Right cardiac atrium (tissue), 5 donors: ENCODE measurements at places on chromosomes 12 and 14.

GRCh38 chr14:50846226-50846880 lies 15.4 kb upstream of the NIN start:
- no peak for DNase-seq

GRCh38 chr14:74945852-74946658 lies 9.3 kb downstream of the PGF start:
- peak; percentile 77 for DNase-seq

GRCh38 chr14:64266239-64266638 lies 27.9 kb downstream of the ESR2 start:
- DNase-seq: no peak

GRCh38 chr14:68680541-68681051 lies 112.3 kb downstream of the ZFP36L1 start:
- DNase-seq: no peak

DNA sequence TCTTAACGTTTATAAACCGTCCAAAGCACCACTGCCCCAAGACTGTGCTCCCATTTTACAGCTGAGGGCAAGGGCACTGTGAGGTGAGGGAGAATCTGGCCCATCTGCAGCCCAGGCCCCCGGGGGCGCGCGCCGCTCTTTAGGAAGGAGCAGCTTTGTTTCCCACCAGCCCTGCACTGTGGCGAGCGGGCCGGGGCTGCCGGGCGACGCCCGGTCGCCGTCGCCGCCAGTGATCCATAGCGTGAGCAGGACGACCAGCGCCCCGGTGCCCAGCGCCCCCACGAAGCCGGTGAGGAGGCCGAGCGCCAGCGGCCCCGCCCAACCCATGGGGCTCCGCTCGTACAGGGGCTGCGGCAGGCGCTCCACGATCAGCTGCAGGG lies 34.6 kb downstream of the FIGNL2 start:
- no peak for DNase-seq

DNA sequence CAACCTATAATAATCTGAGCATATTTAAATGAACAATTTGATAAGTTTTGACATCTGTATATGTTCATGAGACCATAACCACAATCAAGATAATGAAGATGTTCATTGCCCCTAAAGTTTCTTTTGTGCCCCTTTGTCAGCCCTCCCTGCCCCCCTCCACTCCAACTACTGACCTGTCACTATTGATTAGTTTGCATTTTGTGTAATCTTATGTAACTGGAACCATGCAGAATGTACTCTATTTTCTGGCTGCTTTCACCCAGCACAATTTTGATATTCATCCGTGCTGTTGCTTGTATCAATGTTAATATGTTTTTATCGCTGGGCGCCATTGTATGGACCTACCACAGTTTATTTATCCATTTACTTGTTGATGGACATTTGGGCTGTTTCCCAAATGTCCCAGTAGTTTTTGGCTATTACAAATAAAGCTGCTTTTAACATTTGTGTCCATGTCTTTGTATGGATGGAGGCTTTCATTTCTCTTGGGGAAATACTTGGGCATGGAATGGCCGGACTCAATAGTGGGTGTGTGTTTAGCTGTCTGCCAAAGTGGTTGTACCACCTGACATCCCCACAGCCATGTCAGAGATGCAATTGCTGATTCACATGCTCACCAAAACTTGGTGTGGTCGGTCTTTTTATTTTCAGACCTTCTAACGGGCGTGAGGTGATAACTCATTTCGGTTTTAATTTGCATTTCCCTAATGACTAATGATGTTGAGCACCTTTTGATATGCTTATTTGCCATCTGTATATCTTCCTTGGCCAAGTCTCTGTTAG lies 38.9 kb downstream of the EML1 start:
- DNase-seq: no peak

- no peak for DNase-seq
Measured at GRCh38 chr12:22467190-22467589, 77.2 kb downstream of the C2CD5 start.

DNA sequence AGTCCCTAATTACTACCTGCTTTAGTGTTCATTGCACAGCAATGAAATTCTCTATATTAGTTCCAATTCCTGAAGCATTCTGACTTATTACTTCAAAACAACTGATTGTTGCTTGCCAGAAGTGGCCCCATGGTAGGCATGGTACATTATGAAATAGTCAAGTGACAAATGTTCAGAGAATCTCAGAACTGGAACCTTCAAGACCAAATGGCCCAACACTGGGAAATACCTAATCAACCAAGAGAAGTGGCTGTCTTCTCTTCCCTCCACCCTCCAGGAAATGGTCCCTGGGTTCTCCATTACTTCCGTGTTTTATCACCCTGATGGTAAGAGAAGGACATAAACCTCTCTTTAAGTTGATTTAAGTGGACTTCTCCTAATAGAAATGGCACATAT lies 49.9 kb downstream of the ITPR2 start:
- no peak for DNase-seq

GRCh38 chr12:6380141-6381121 lies 3.5 kb upstream of the LTBR start:
- DNase-seq: no peak

DNA sequence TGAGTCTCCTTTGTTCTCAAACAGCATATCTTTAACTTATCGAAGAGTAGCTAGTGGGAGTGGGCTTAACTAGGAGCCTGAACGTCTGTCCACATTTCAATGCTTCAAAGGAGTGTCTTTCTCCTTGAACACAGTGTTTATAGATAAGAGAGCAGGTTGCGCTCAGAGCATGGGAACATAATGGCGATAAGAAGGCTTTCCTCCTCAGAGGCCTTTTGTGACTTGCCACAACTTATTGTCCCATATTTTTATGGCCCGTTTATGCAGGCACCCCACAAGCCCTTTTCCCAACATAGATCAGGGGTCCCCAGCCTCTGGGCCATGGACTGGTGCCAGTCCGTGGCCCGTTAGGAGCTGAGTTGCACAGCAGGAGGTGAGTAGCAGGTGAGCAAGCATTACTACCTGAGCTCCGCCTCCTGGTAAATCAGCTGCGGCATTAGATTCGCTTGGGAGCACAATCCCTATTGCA lies 2.6 kb upstream of the DDX47 start:
- no peak for DNase-seq

DNA sequence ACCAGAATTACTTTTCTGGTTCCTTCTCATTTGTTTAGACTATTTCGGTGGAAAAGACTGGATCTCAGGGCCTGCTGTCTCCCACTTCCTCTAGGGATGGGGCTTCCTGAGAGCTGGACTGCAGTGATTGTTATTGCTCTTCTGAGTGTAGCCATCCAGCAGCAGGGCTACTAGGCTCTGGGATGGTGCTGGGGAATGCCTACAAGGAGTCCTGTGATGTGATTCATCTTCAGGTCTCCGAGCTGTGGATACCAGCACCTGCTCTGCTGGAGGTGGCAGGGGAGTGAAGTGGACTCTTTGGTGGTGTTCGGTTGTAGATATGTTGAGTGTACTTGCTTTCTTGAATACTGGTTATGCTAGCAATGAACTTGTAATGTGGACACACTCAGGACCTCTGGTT lies 42.7 kb downstream of the AEBP2 start:
- DNase-seq: no peak

- DNase-seq: peak; percentile 23
Measured at GRCh38 chr12:124774054-124774461, 89.6 kb downstream of the SCARB1 start.

DNA sequence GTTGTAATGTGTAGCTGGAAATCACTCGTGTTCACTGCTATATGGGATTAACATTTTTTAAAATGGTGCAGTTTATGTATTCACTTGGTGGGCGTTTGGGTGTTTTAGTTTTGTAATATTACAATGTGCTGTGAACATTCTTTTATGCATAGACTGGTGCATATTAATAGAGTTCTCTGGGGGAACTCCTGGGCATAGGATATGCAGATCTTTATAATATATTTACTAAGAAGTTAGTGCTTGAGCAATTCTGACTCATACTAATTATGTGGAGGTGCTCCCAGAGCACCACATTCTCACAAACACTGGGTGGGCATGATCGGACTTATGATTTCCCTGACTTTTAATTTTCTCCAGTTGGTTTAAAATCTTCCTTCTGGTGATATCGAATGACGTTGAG lies 342.3 kb downstream of the PDZRN4 start:
- DNase-seq: no peak

DNA sequence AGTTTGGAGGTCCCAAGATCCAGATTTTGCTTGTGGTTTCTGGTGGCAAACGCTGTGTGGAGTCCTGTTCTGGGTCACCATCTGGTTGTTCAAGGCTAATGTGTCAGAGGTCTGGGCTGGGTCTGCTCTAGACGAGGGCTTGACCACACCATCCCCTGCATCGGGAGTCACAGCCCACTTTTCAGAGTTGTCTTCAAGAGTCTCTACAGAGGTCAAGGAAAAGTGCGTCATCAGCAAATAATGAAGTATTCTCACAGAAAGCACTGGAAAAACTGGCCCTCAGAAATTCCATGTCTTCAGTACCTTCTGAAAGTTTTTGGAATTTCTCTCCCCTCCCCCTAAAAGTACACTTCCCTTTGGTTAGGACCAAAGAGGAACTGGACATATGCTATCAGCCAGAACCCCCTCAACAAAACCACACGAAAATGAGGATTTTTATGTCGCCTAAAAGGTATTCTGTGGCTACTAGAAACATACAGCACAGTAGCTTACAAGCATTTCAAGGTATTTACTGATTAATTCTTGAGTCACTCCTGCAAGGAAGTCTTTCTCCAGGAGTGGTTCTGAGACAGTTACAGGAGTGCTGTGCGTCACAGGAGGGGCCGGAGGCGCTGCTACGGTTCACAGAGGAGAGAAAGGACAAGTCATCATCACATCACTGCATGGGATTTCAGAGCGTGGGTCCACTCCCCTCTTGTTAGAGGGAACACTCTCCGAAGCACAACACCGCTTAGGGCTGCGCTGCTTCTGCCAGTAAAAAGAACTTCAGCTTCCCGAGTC lies 35.4 kb downstream of the RAD52 start:
- no peak for DNase-seq

- DNase-seq: no peak
Measured at GRCh38 chr14:57245941-57246340, 22.8 kb downstream of the EXOC5 start.

- DNase-seq: no peak
Measured at GRCh38 chr12:104650541-104650940, 193.8 kb downstream of the CHST11 start.

GRCh38 chr14:50967790-50968189 lies 23.5 kb upstream of the PYGL start:
- no peak for DNase-seq

GRCh38 chr12:130435331-130435730 lies 97.6 kb downstream of the PIWIL1 start:
- no peak for DNase-seq

GRCh38 chr12:127809275-127809674 lies 457.7 kb upstream of the TMEM132C start:
- no peak for DNase-seq

- DNase-seq: no peak
Measured at GRCh38 chr12:101924618-101925017, 47.2 kb downstream of the DRAM1 start.

DNA sequence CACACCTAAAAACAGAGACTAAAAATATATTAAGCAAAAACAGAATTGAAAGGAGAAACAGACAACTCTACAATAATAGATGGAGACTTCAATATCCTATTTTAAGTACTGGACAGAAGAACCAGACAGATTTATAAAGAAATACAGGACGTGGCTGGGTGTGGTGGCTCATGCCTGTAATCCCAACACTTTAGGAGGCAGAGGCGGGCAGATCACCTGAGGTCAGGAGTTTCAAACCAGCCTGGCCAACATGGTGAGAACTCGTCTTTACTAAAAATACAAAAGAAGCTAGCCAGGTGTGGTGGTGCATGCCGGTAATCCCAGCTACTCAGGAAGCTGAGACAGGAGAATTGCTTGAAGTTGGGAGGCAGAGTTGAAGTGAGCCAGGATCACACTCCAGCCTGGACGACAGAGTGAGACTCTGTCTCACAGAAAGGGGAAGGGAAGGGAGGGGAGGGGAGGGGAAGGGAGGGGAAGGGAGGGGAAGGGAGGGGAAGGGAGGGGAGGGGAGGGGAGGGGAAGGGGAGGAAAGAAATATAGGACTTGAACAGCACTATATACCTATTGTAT lies 53.0 kb downstream of the CDK17 start:
- no peak for DNase-seq

- no peak for DNase-seq
Measured at GRCh38 chr12:94593822-94594442, 56.4 kb downstream of the TMCC3 start.

DNA sequence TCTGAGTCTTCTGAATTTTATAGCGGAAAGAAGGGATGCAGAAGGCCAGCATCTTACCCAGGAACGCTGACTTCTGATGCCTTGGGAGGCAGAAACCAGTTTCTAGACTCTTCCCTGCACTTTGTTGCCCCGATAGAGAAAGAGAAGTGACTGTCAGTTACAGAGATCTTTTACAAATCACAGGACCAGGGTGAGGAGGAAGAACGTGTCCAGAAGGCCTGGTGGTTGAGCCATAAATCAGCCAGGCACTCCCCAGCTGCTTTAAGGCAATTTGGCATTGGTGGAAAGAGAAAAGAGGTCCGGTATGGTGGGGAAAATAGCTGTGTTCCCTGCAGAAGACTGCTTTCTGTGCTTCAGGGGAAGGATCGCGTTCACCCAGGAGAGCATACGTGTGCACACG lies 88.7 kb upstream of the KCNA1 start:
- DNase-seq: no peak

DNA sequence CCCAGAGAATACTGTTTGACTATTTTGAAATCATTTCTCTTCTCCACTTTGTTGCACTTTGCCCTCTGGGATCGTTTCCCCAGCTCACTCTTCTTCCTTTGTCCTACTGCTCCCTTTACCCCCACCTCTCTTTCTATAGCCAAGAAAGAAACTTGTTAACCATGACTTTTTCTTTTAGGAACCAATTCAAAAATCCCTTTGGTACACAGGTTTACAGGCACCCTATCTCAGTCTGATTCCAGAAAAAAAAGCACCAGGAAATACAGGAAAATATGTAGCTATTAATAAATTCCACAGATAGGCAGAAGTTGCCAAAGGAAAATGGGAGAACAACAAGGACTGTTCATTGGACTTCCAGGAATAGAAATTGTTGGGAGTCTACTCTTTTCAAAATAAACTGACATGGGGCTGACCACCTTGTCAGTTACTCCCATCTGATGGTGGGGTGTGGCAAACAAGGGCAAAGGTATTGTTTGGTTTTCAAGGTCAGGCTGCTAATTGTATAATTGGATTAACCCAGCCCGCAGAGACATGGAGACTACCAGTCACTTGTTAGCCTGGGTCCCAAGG lies 82.4 kb downstream of the CRADD start:
- no peak for DNase-seq

DNA sequence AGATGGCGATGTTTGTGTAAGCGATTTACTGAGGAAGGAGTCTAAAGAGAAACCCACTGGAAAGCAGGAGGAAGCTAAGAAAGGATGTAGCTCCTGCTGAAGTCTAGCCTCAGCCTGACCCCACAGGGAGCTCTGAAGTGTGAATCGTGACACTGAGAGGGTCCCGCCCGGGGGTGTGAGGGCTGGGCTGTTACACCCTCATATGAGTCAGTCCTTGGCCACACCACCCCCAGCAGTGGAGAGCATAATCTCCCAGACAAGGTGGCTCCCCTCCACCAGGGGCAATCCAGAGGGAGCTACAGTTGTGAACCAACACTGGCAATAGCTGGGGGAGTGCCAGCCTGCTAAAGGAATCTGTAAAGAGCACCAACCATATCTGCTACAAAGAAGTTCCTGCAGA lies 31.5 kb downstream of the SVOP start:
- no peak for DNase-seq
